Stimulated activated CD4-positive, alpha-beta T cell treated with anti-CD3 and anti-CD28 coated beads, Interleukin-1b, Interleukin-23, amount 100 ng/mL, for 24 hours (primary cell): ENCODE measurements at places on chromosomes 2 and 18.

- no peak for DNase-seq
Observed at GRCh38 chr2:39932198-39932597, 153.1 kb upstream of the THUMPD2 start.

GRCh38 chr2:41116106-41116797 lies 664.4 kb upstream of the SLC8A1 start:
- DNase-seq: no peak

GRCh38 chr18:63187791-63188460 lies 131.6 kb downstream of the BCL2 start:
- DNase-seq: no peak

DNA sequence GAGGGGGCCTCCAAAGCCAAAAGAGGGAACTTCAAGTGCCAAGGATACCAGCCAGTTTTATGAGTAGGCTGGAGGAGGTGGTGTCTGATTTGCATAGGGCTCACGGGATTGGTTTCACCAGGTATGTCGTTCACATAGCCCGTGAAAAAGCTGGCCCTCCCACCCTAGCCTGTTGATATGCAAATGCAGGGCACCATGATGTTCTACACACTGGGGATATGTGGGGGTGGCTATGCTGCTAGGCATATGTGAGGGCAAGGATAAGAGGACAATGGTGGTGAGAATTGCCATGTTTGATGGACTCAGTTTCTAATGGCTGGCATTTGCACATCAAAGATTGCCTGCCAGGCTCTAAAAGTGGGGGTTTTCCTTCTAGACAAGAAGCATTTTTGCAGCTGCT lies 378.6 kb downstream of the DPP10 start:
- no peak for DNase-seq

DNA sequence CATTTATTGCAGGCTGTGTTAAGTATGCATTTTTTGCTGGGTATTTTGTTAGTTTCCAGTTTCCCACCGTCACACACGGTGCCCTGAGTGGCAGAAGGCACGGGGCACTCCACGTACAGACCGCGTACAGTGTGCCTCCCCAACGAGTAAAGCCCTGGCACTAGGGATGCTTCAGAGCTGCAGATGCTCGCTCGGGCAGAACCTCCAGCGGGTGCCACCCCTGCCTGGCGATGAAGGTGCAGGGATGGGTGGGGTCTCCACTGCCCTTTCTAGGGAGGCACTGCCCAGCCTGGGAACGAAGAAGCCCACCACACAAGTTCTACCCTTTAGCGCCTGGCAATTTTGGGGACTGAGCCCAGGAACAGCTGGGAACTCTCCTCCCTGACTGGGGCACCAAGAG lies 4.1 kb downstream of the GREB1 start:
- DNase-seq: no peak

DNA sequence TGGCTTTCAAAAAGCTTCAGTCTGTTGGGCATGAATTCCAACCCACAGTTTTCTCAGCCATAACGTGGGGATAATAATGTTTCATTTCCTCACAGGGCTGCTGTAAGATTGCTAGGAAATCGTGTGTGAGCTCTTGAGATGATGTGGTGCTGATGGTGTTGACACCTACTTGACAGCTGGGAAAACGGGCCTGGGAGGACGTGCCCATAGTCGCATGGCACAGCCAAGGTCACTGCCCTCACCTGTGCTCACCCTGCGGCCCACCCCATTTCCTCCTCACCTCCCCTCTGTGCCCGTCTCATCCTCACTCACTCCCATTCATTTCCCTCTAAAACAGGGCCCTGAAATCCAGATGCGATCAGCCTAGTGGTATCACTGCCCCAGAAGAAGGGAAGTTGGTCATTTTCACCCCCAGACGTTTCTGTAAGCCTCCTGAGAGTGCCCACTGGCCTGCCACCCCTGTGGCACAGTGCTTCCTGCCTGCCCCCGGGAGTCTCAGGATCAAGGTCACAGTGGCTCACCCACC lies 33.0 kb downstream of the DPYSL5 start:
- DNase-seq: no peak

DNA sequence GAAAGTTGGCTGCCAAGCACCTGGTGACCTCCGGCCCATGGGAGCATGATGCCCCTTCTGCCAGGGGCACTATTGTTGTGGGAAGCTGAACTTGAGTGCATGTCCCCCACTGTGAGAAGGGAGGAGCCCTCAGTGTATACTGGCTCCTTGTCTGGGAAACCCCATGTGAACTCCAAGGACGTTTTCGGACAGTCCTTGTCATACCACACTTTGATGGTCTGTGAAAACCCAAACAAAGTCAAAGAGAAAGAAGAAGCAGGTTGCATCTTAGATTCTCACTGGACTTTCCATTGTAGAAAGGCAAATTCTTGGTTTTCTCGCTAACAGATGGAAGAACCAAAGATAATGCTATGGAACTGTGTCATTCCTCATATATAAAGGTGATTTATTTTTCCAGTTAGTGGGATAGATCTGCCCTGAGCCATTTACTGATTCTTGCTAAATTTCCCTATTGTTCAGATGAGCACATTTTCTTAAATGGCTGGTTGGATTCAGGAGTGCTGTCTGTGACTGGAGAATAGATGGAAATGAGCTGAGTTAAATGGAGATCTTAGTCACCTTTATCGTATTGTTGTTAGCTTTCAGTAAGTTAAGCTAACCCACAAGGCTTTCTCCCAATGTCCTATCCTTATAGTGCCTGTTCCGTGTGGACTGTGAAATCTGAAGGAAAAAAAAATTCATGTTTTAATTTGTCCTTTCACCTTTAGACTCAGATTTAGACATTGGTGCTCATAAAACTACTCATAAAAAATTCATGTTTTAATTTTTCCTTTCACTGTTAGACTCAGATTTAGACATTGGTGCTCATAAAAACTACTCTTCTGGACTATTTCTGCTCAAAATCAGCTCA lies 166.6 kb downstream of the ACTR3 start:
- DNase-seq: no peak

GRCh38 chr2:53630026-53630606 lies 137.5 kb upstream of the CHAC2 start:
- no peak for DNase-seq

GRCh38 chr2:150143087-150143536 lies 344.4 kb downstream of the RND3 start:
- no peak for DNase-seq

- DNase-seq: no peak
Observed at GRCh38 chr2:21268878-21269224, 145.1 kb downstream of the TDRD15 start.

- DNase-seq: no peak
Observed at GRCh38 chr2:172408143-172408766, 19.1 kb upstream of the ITGA6 start.

- no peak for DNase-seq
Observed at GRCh38 chr18:72849671-72850070, 18.1 kb downstream of the NETO1 start.

DNA sequence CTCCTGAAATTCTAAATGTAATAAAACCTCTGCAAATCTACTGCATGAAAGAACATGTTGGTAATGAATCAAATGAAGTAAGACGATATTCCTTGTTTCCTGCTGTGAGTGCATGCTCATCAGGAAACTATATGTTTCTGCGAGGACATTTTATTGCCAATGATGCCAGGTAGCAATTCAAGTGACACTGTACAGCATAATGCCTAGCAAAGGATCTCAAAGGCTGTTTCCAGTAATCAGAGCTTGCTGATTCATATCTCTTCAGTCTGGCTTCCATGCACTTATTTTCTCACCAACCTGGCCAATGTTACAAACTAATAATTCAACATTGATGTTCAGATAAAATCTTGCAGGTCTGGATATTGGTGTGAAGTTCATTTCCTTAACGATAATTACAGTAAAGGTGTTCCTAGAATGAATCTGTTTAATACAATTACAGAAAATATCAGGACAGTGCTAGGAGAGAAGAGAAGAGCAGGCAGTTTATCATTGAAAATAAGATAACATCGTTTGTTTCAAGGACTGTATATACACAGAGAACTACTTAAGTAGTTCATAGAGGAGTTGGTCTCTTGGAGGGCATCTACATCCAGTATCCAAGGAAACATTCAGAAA lies 568.5 kb upstream of the SOX11 start:
- no peak for DNase-seq
